Retina (tissue), 1 donor: ENCODE measurements at places on chromosomes 11 and 22.

- no peak for DNase-seq
These were observed 5.7 kb upstream of the MUC5B start for GRCh38 chr11:1217151-1217550.

DNA sequence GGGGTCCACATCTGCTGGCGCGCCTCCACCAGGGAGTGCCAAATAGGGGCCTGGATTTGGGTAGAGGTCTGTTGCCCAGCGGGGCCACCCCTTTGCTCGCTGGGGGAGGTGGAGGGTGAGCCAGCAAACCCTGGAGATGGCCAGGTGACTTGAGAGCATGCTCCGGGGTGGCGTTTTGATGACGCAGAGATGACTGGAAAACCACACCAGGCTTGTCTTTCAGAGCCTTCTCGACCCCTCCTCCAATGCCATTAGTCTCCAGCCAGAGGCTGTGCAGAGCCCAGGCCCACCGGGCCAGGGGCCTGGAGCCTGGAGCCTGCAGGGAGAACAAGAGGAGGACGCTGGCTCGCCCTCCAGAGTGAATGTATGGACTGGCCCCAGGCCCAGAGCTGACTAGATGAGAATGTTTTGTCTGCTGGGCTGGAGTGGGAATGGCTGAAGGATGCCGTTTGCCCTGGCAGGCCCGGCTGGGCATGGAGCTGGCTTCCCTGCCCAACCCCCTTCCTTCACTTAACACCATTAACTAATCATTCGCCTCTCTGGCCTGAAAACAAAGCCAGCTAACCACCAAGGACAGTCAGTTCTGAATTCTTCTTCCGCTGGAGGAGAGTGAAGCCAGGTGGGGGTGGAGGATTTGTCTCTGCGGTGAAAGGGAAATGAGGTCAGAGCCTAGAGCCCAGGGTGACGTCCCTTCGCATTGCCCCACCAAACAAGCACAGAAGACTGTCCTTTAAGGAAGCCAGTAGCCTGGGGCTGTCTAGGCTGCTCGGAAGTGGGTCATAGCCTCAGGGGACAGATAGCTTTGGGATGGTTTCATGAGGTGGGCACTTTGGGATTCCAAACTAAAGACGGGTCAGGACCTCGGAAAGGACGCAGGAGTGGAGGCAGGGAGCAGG, 1.6 kb upstream of the MCAM start:
- peak; percentile 76 for DNase-seq

DNA sequence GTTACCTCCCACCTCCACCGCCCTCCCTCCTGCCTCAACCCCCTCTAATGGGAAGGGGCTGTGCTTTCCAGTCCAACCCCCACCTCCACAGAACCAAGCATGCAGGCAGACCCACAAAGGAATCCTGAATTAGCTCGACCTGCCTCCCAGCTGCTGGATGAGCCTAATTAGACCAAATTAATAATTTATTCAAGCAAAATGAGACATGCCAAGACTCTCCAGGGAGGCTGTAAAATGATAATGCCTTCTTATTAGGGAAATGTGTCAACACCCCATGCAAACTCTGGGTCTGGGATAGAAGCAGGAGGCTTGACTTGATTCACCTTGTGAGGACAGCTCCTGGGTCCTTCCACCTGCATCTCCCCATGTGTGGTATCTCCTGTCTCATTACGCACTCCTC, 59.4 kb upstream of the HMGXB4 start:
- DNase-seq = no peak

- no peak for DNase-seq
These were observed 167.8 kb upstream of the GRK3 start for GRCh38 chr22:25396615-25397200.

DNA sequence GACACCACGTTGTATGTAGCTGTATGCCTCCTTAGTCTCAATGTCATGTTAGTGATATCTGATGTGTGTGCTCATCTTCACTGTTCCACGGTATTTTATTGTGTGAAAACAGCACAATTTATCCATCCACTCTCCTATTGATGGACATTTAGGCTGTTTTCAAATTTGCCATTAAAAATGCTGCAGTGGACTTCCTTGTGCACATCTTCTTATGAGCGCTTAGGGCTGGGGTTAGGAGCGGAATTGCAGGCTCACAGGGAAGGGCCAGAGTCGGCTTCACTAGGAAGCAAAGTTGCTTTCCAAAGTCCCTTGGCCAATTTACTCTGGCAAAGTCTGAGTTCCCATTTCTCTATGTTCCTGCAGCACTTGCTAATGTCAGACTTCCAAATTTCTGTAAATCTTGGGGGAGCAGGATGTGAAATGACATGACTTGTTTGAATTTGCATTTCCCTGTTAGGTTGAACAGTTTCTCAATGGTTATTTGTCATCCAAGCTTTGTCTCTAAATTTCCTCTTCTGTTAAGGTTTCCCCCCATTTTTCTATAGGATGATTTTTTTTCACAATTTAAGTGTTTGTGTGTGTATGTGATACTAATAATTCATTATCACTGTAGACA, 75.4 kb downstream of the MYEOV start:
- no peak for DNase-seq

GRCh38 chr11:75639762-75640181, 29.1 kb downstream of the MAP6 start:
- DNase-seq = peak; percentile 90

- DNase-seq = no peak
These were observed 98.2 kb upstream of the IGLL5 start for GRCh38 chr22:22789233-22789921.

GRCh38 chr22:41524809-41525449, 19.3 kb downstream of the POLR3H start:
- no peak for DNase-seq

DNA sequence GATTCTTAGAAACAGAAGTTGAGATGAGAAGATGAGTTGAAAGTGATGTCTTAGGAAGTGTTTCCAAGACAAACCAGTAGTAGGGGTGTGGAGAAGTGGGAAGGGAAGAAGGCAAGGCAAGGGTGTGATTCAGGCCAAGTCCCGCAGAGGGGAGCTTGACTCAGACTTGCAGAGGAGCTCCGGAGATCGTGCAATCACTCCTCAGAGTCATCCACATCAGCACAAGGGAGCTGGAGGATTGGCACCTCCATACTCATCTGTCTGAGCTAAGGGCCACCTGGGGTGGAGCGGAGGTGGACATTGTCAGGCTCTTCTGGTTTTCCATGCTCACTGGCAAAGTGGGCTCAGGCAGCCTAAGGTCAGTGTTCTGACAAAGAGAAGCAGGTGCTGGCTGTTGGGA, 44.4 kb downstream of the CHRDL2 start:
- no peak for DNase-seq

- no peak for DNase-seq
These were observed 443 bp downstream of the BTBD18 start for GRCh38 chr11:57751176-57751575.
